ENCODE measurements at places on chromosomes 1 and 21.
A peak's percentile ranks its signal among the peaks of the same experiment; 100 is the strongest.

DNA sequence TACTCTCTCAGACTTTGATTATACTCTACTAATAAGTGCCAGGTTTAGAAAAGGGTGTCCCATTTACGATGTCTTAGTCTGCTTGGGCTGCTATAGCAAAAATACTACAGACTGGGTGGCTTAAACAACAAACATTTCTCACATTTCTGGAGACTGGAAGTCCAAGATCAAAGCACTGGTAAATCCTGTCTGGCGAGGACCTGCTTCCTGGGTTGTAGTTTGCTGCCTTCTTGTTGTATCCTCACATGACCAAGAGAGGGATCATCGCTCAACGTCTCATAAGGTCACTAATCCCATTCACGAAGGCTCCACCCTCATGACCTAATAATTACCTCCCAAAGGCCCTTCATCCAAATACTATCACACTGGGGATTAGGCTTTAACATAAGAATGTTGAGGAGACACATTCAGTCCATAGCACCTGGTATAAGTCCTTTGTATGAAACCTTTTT is 12.0 kb downstream of the PRDX6 start:
- DNase-seq = no peak

DNA sequence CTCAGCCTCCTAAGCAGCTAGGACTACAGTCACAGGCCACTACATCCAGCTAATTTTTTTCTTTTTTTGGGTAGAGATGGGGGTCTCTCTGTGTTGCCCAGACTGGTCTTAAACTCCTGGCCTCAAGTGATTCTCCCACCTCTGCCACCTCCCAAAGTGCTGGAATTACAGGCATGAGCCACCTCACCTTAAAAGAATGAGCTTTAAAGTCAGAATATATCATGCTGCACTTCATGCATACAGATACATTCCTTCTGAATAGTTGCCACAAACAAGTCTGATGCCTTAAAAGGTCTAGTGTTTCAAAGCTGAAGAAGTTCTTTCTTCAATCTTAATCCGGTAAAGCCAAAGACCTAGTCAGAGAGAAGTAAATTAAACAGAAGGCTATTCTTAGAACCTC is 23.8 kb upstream of the CPLANE2 start:
- DNase-seq = peak; percentile 38

DNA sequence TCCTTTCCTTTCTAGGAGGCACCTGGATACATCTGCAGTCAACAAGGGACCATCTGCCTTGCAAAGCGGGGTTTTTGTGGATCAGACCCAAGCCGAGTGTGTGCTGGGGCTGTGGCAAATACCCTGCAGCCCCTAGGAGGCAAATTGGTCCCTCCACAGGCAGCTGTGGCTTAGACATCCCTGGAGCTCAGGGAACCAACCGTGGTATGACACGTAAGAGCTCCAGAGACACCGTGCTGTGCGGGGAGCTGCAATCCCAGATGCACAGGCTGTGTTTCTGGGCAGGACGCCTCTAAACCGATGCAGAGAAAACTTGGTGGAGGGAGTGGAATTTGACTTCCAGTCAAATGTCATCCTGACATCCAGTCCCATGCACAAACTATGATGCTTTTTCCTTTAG is 141.5 kb downstream of the KAZN start:
- DNase-seq = no peak

- peak; percentile 86 for DNase-seq
Observed at GRCh38 chr1:161749509-161750407, at the start of gene DUSP12. DUSP12 (plus strand) TSS chr1:161749786; CDS start chr1:161749802, 16 bp downstream.

DNA sequence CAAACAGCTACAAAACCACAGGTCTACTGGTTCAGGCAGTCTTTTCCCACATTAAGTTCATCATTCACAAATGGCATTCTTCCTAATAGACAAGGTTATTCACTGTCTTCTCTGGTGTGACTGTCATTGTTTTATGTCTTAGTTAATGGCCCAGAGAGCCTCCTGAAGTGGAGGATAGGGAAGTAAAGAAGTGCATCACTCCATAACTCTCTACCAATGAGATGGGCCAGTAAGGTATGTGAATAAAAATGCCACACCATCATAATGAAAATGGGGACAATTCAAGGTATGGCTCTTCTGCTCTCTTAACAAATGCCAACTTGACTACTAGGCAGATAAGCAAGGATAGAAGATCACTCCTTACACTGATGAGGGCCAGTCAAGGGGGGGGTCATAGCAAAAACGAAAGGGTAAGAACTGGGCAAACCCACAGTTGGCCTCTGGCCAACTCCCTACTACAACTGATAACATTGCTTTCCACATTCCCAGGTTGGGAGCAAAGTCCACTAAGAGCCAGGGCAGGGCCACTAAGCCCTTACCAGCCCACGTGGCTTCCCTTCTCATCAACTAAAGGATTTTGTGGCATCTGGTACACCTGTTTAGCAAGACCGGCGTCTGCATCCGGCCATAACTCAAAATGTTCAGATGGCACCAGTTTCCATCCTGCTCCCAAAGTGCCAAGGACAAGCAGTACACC is 10.0 kb downstream of the PABPC4 start:
- no peak for DNase-seq

Measured in fibroblast of skin of left biceps (primary cell).